CD4-positive, alpha-beta T cell treated with Interleukin-2 at 100 ng/mL for 4 hours (primary cell): ENCODE measurements at places on chromosomes 5 and 9.

- DNase-seq: no peak
Measured at GRCh38 chr9:133321411-133321935, 14.5 kb downstream of the SURF6 start.

DNA sequence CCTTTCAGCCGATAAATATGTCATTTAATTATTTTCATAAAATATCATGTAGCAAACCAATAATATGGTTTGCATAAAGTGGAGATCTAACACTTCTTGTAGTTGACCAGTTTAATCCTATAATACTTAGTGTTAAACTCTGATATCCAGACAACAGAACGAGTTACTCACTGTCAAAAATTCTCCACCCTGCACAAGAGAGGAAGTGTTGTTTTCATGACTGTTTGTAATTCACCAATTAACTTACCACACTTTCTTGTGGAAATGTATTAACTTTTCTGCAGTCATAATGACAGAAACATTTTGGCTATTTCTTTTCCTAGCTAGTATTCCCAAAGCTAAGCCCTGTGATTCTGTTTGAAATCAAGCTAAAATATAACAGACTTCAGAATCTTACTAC, 555.3 kb upstream of the FTMT start:
- no peak for DNase-seq

DNA sequence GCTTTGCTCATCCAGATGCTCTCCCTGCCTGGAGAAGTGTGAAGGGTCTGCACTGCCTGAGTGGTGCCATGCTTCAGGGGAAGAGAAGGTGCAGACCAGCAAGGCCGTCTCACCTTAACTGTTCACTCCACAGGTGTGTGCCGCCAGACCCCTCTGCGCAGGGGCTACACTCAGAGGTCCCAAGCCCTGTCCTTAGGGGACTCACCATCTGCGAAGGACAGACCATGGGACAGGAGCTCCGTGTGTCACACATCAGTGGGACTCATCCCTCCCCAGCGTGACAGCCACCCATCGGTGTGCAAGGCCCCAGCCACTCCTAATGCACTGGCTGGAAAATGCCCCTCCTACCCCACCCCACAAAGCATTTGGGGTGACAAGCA, 142.9 kb downstream of the OLFM1 start:
- DNase-seq: no peak

DNA sequence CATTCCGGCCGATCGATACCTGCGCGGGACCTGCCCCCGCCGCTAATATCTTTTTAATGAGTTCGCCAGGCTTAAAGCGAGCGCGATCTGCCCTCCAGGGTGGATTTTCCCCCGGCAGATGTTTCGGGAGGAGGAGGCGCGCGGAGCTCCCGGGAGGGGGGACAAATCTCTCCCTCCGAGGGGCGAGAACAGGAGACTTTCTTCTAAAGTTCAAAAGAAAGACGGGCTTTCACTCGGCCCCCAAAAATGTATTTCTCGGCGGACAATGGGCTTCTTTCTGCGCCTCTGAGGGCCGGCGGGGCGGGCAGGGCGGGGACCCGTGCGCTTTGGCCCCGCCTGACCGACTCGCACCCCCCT, 4.1 kb upstream of the PRDM12 start:
- no peak for DNase-seq

DNA sequence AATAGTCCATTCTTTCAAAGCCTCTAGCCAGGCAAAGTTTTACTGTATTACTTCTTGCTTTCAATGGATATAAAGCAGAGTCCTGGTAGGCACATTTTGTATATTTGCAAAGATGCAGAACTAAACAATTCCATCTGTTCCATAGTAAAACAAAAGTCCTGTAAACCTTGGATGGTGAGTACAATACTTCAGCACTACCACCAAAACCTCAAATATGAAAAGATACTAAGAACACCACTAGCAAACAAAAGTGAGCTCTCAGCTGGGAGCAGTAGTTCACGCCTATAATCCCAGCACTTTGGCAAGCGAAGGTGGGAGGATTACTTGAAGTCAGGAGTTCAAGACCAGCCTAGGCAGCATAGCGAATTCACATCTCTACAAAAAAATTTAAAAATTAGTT, 195.0 kb downstream of the MSX2 start:
- no peak for DNase-seq

- no peak for DNase-seq
Measured at GRCh38 chr9:36056896-36057295, 20.2 kb downstream of the RECK start.
